ENCODE measurements at places on chromosomes 12 and 14.
A peak's percentile ranks its signal among the peaks of the same experiment; 100 is the strongest.

DNA sequence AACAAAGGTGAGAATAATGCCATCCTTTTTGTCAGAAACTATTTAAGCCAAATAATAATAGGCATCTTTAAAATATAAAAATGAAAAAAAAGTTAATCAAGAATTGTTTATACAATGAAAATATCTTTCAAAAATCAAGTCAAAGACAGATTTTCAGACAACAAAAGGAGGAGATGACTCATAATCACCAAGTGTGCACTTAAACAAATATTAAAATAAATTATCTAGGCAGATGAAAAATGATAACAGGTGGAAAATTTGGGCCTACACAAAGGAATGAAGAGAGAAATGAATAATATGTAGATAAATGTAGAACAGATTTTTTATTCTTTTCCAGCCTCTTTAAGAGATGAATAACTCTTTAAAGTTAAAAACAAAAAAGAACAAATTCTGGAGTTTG, 250.0 kb upstream of the PLEKHG7 start:
- DNase-seq, result no peak

GRCh38 chr14:23327947-23328744, 6.9 kb downstream of the PABPN1 start:
- peak; percentile 64 for DNase-seq

DNA sequence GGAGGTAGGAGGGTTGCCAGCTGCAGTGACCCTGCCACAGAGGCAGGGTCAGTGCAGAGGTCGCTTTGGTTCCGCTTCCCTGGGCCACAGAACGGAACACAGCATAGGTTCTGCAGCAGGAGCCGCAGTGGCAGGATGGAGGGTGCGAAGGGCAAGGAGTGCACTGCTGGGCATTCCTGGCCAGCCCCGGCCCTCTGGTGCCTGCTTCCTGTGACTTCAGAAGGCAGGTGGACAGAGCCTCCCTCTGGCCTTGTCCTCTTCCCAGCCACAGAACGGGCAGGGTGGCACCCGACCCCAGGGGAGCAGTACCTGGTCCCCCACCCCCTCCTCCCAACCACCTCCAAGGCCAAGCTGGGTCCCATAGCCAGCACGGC, 37.7 kb downstream of the SLC8B1 start:
- no peak for DNase-seq

GRCh38 chr14:64789696-64790095, 85.5 kb downstream of the PLEKHG3 start:
- DNase-seq, result no peak

DNA sequence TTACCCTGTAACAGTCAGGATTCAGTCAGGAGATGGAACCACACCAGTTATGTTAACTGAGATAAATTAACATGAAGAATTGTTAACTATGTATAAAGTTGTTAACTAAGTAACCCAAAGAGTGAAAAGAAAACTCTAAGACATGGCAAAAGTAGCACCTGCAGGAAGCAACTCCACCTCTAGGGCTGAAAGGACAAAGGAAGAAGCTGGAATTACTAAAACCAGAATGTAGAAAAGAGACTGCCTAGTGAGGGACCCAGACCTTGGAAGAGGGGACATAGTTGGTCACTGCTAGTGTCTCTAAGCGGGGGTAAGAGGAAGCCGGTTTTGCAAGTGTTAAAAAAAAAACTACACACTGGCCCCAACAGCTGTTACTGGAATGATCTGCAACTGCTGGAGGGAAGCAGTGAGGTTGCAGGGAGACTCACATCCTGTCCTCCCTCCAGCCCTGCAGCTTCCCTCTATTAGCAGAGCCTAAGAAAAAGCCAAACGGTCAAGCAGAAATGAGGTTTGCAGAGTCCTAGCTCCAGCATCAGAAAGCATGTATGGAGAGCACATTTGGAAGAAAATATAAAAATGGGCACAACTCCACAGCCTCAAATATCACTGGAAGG, 39.8 kb downstream of the GPR135 start:
- no peak for DNase-seq

DNA sequence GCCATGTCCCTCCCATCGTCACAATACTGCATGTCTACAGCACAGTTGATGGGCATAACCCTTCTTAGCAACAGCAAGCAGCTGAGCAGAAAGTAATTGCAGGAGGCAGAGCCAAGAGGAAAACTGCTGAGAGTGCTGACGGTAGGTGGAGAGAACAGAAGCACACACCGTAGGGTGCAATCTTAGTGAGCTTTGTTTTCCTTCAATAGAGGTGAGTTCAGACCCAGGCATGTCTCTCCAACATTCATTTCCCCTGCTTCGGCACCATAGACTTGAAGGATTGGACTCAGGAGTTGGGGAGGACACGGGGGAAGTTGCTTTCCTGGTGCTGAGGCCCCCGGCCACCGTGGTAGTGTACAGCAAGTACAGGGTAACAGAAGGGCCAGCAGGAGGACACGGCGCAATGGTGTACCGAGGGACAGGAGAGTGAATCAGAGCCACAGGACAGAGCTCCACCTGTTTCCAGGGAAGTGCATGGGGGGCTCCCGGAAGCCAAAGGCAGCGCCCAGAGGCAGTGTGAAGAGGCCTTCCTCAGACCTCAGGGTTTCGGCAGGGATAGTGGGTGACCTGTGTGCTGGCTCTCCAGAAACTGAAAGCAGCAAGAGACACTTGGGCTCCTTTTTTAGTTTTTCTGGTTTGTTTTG, 36.3 kb upstream of the SINHCAF start:
- no peak for DNase-seq

DNA sequence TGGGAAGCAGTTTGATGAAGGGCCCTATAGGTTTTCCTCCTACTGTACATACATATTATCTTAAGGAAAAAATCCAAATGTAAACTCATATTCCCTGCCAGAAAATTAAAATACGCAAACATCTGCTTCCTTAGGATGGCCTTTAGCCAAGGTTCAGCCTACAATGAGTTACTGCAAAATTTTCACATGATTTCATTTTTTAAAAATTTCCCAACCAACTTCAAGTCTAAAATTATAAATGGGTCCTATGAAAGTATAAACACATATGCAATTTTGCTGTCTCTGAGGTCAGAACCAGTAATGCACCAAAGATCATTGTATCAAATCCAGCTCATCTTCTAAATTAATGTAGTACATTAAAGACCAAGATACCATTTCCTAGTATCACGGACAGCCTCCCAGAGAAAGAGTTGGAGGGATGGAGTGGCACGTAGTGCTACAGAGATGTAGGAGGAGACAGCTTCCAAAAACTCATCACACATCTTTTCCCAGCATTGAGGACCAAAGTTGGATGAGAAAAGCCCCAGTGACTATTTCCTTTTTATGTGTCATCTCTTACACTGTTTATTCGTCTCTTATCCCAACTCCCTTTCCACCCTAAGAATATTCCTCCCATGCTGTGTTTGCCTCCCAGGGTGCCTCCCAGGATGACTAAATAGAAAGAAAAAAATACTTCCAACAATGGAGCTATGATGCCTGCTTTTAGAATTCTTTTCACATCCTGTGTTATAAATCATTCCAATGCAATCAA, 92.3 kb upstream of the SLCO1C1 start:
- no peak for DNase-seq

DNA sequence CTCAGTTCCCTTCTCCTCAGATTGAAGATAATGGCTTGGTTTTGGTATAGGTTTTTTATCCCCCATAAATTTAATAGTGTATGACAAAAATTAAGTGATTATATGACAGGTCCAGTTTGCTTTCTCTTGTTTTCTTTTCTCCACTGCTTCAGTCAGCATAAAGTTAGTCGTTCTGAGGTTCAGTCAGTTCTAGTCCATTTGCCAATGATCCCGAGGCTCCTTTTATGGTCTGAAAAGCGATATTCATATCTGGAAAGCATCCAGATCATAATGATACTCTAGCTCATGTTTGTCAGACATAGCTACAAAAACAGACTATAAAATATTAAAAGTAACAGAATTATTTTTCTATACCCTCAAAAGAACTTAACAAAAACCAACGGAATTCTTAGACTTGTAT, 67.1 kb upstream of the SLC38A4 start:
- DNase-seq, result no peak

DNA sequence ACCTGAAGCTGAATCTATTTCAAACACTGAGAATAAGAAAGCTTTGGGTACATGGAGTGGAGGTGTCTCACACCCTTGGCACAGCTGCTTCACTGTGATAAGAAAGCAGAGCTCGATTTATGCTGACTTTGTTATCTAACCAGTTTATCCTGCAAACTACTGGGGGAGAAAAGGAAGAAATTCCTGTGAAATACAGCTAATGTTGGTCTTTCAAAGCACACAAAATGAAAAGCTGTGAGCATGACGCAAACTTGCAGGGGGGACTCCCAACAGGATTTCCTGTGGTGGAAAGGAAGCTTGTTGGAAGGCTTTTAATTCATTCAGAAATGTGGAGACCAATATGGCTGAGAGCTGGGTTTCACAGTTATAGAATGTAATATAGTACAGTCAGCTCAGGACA, 53.4 kb downstream of the SRGAP1 start:
- no peak for DNase-seq

- no peak for DNase-seq
Observed at GRCh38 chr14:22500954-22501726, 87.9 kb downstream of the DAD1 start.

DNA sequence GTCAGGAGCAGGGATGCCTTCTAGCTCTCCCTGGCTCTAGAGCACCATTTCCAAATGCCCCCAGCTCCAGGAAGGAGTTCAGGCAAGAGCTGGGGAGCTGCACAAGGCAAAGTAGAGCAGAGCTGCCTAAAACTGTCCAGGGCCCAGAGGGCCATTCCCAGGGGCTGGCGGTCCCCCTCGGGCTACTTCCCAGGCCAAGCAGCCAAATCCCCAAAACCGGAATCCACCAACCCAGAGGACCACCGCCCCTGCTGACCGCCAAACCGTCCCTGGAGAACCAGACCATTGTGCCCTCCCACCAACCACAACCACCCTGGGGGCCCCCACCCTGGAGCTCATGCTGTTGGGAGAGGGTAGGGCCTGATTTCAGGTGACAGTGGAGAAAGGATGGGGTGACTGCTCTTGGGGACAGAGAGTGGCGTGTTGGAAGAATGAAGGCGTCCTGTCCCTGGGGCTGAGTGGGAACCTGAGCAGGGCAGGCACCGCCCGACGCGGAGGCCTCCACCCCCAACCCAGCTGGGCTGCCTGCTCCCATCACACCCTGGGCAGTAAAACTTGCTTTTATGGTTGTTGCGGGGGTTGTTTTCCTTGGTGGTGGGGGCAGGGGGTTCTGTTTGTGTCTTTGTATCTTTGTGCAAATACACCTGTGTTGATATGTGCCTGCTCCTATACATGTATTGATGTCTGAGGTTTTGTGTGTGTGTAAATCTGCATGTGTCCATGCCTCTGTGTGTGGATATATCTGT, 24.0 kb upstream of the KRT78 start:
- no peak for DNase-seq

DNA sequence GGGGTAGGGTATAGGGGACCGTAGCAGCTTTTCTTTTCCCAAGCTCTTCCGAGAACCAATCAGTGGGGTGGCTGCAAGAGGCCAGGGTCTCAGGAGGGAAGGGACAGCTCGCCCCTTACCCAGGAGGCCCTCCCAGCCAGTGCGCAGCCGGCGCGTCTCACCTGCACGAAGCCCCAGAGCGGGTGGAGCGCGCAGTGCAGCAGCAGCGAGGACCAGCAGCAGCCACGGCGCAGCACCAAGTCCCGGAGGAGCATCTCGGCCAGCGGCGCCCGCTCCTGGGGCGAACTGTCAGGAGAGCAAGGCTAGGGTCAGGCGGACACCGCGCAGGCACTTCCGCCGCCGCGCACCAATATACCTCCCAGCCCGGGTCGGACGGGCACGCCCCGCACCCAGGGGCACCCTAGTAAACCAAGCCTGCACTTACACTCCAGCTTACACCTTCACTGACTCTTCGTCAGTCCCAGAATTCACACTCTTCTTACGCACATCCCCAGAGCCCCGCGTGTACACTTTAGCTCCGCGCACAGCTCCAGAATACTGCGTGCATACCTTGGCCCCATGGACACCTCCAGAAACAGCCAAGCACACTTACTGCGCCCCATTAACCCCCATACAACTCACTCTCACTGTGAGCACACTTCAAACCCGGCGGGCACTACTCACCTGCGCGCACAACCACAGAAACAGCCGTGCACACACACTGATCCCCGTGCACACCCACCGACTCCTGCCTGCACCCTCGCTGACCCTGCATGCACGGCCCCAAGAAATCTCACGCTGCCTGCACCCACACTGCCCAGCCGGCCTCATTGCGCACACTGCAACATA, 606 bp downstream of the PRIMA1 start:
- DNase-seq, result no peak

DNA sequence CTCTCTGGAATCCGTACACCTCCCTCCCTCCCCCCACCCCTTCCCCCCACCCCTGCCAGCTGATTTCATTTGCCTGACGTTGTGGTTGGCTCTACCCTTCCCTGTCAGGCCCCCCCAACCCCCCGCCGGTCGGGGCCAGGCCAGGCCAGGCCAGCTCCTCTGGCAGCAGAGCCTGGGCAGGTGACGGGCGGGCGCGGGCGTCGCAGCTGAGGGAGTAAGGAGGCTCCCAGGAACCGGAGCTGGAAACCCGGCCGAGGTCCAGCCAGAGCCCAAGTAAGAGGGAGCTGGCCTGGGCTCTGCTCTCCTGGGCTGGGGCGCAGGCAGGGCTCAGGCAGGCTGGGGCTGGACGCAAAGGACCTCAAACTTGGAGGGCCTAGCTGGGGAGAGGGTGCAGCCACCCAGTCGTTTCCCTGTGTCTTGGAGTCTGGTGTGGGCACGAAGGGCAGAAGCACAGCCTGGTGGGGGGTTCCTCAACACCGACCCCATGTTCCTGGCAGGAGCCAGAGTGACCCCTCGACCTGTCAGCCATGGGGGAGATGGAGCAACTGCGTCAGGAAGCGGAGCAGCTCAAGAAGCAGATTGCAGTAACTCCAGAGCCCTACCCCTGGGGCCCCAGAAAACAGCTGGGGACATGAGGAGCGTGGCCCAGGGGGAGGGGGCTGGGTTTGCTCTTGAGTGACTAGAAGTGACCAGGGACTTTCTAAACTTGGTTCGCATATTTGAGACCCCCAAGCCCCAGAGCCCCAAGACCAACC, at the start of gene GNB3:
Gene GNB3 (plus strand): TSS at position 165 of the 755 bp plus-strand sequence. CDS start 363 bp downstream, at position 528.
- no peak for DNase-seq

GRCh38 chr14:97491697-97492096, 694.5 kb downstream of the VRK1 start:
- DNase-seq, result no peak

- DNase-seq, result no peak
Observed at GRCh38 chr14:100213587-100213955, 25.4 kb upstream of the YY1 start.

DNA sequence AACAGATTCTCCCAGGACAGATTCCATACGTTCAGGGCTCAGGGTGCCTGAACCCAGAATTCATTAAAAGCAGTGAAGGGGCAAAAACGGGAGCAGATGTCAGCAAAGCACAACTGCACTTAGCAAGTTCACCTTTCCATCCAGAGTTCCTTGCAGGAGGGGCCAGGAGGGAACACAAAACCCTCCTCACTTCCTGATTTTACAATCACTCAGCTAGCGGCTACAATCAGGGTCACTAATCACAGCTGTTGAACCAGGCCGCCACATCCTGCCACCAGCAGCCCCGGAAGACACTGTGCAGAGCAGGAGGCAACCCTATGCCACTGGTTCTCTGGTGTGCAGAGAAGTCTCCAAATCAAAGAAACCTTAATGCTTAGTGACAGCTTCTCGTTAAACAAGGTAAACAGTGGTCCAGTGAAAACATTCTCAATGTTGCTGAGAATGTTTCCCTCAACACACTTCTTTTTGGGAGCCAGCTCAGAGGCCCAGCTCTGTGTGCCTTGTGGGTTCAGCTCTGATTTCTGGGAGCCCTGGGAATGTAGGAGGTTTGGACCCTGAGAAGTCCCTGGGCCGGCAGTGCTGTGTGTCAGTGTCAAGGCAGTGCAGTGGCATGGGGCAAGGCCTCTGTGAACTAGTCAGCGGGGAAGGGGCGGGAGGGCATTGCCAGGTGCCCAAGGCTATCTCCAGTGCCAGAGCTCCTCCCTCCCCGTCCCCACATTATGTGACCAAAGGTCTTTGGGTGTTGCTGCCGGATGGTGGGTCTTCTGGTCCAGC, 54.5 kb downstream of the VCPKMT start:
- peak; percentile 49 for DNase-seq

All from stimulated activated CD4-positive, alpha-beta T cell treated with anti-CD3 and anti-CD28 coated beads, Interleukin-2, amount 100 ng/mL, for 48 hours (primary cell).